ENCODE measurements at places on chromosomes 16 and 17.

DNA sequence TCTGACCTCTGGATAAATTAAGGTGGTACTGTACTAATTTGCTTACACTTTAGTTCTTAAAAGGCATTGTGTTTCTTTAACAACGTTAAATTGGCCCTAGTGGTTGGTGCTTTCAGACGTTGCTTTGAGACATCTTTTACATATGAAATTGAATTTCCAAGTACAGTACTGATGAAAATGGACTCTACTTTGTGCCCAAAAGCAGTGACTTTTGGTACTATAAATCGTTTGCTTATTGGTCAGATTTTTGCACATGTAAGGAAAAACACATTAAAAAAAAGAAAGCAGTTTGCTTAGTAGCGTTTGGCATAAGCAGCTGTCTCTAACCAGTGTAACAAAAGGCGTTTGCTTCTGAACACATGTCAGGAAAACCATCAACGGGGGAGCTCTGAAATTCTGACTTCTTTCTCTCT is 139.6 kb downstream of the CDK5R1 start:
- DNase-seq: peak; percentile 87

DNA sequence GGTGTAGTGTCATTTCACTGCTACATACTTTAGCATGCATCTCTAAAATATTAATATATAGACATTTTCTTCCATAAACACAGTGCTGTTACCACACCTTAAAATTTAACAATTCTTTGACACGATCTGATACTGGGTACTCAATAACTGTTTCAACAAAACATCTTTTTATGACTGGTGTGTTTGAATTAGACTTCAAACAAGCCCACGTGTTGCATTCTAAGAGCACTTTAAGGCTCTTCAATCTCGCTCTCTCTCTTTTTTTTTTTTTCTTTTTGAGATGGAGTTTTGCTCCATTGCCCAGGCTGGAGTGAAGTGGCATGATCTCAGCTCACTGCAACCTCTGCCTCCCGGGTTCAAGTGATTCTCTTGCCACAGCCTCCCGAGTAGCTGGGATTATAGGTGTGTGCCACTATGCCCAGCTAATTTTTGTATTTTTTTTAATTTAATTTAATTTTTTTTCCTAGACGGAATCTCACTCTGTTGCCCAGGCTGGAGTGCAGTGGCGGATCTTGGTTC is 15.8 kb upstream of the SLC46A1 start:
- no peak for DNase-seq

- DNase-seq: no peak
Measured at GRCh38 chr17:58340405-58340876, 11.6 kb downstream of the SUPT4H1 start.

- DNase-seq: no peak
Measured at GRCh38 chr17:8898126-8898525, 30.7 kb upstream of the PIK3R6 start.

GRCh38 chr17:32517982-32518381 is 31.2 kb downstream of the CDK5R1 start:
- no peak for DNase-seq

DNA sequence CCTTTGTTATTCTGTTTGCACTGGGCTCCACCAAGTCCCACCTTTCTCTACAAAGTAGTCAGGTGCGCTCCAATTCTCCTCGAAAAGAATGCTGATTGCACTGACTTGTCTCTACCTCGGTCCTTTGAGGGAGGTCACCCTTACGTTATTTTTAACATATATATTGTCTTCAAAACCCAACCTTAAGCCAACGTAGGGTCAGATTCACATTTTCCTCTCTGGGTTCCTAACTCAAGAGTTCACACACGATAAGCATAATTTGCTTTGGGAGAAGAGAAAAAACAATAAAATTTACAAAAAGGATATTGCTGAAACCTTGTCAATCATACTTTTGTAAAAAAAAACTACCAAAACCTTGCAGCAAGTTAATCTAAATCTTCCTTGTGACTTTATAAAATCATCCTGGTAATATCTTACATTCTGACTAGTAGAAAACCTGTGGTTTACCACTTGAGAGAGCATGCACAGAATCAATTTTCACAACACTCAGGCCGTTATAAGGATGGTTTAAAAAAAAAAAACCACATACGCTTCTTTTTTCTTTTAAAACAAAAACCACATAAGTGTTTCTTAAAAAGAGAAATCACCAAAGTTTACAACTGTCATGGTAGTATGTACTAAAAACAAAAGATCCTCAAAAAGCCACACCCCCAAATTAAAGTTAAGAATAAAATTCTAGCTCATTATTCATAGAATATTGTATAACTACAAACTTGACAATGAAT is 72.2 kb upstream of the TRAP1 start:
- DNase-seq: no peak

- no peak for DNase-seq
Measured at GRCh38 chr16:2296661-2297505, 29.0 kb upstream of the RNPS1 start.

DNA sequence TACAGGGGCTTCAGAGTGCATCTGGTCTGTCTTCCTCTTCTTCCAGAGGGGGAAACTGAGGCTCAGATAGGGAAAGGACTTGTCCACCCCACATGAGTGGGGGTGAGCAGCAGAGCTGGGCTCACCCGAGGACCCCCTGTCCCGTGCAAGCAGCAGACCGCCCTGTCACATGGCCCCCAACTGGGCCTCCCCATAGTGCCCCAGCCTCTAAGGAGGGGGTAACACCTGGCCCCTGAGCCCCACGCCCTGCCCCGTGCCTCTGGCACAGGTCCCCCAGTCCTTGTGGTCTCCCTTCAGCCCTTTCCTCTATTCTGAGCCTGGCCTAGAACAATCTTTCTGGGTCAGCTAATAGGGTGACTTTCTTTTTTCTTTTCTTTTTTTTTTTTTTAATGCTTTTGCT is 6.5 kb upstream of the NECAB2 start:
- DNase-seq: no peak

- DNase-seq: peak; percentile 99
Measured at GRCh38 chr17:32627239-32627996, 140.6 kb downstream of the CDK5R1 start.

DNA sequence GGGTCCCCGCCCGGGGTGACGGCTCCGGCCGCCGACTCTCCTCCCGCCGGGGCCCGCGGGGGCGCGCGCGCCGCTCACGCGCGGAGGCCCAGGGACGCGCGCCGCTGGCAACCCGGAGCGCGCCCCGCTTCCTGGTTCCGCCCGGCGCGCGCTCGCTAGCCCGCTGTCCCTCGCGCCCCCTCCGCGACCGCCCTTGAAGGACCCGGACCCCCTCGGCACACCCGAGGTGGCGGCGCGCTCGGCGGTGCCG is at the start of gene STAT5B:
TSS of gene STAT5B (minus strand) at position 33 of the 250 bp plus-strand sequence. CDS start 44,264 bp downstream, outside the sequence.
- peak; percentile 62 for DNase-seq

DNA sequence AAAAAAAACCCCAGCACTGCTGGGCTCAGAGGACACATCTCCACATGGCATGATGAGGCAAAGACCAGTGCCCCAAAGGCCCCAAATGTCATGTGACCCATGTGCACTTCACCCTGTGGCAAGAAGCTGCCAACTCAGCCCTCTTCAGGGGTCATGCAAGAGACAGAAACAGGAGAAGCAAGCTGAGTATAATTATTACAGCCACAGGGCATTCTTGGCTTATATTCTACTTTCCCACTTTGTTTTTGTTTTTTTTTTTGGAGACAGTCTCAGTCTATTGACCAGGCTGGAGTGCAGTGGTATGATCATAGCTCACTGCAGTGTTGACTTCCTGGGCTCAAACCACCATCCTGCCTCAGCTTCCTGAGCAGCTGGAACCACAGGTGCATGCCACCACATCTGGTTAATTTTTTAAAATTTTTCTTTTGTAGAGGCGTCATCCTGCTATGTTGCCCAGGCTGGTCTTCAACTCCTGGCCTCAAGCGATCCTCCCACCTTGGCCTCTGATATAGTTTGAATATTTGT is 32.7 kb upstream of the LITAF start:
- DNase-seq: no peak

DNA sequence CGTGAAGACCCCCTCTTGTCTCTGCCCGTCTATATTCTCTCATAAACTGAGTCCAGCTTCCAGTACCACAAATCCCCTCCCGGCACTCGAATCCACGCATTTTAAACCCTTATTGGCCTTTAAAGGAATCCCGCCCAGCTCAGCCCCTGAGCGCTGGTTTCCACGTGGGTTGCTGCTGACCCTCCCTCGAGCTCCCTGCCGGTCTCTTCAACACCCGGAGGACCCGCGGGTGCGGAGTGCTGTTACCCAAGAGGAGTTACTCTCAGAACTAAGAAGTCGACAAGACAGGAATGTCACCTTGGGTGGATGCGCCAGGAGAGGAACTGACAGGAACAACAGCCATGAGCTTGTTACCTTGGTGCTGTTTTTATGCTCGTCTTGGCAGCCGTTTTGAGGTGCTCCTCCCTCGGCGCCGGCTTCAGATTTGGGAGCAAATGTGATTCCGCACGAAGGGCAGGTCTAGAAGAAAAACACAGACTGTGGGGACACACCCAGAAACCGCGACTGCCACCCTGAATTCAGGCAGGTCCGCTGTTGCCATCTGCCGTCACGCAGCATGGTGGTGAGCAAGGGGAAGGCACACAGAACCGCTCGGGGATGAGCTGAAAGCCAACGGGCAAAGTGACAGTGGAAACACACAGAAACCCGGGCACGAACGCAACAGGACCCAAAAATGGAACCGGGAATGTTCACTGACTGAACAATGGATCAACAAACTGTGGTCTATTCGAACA is 112.7 kb upstream of the CREBBP start:
- DNase-seq: no peak

GRCh38 chr17:79048826-79049755 is 25.1 kb downstream of the C1QTNF1 start:
- no peak for DNase-seq

DNA sequence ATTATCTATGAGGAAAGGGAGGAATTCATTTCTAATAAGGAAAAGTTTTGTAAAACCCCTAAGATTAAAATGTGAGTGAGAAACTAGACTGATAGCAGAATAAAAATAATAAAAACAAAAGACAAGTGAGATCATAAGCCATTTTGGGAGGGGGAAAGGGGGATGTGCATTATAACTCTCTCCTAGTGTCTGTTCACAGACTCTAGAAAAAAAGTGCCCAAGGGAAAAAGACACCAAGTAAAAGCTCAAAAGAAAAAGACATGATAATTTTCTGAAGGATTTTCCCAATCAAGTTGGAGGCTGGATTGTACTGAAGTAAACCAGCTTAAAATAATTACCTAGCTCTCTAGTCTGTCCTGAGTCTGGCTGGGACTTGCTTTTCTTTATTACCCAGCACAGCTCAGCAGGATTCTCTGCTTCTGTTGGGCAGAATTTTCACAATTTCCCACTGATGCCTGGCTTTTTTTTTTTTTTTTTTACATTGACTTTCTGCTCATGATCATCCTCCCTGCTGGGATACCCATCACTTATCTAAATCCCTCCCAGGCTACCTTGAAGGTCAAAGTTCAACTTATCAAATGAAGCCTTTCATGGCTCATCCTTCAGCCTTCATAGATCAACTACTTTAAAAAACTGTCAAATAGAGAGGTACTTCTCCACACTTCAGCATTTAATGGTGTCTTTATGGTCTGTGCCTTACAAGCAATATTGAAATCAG is 124.2 kb upstream of the KCNJ16 start:
- DNase-seq: no peak

GRCh38 chr17:45227101-45227925 is 5.6 kb downstream of the FMNL1 start:
- DNase-seq: no peak

DNA sequence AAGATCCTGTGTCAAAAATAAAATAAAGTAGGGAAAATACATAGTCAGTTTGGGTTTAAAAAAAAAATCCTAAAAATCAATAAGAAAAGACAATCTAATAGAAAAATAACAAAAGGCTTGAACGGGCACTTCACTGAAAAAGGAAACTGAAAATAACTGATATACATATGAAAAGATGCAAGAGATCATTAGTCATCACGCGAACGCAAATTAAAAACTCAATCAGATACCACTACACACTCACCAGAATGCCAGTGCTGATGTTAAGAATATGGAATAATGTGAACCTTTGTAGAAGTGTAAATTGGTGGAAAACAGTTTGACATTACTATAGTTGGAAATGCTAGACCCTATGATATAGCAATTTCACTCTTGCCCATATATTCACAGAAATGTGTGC is 14.6 kb downstream of the GNGT2 start:
- no peak for DNase-seq

GRCh38 chr16:62038225-62038624 is 2.0 kb upstream of the CDH8 start:
- DNase-seq: no peak

GRCh38 chr16:71883849-71884638 is at the start of gene ZNF821:
TSS of gene ZNF821 (minus strand) at chr16:71884182. CDS start at chr16:71879946, 4,236 bp downstream.
- DNase-seq: peak; percentile 84

DNA sequence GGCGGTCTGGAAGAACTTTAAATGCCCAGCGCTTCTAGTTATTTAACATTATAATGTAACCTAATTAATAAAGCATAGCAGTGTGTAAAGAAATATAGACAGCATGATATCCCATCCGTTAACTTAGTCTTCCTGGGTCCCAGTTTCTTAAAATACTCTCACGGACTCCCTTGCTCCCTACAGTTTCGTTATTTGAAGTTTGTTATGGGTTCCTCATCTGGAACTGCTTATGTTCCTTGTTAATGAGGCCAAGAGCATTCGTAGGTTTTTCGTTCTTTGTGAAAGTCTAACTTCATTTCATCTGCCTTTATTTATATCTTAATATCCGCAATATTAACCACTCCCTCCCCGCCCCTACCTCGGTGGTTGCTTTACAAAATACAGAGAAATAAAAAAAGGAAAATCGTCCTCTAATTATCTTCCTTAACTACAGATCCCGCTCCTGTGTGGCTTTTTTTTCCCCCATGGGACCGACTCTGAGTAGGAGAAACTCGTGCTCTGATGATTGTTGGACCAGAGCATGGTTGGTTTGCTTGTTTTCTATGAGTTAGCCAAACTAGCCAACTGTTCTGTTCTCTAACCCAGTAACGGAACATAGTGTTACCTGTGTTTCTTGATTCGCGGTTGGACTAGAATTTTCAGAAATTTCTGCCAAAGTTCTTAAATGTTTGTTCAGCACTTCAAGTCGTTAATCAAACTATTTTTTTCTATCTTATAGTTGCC is 863 bp downstream of the ADPRM start:
- DNase-seq: no peak

GRCh38 chr16:4336701-4337539 is 14.2 kb downstream of the PAM16 start:
- no peak for DNase-seq

Data from NCI-H1436 (cell line).